Aorta (tissue), 5 donors: ENCODE measurements at places on chromosomes 3 and 15. TPM values are rescaled to one million over a fixed set of nuclear protein-coding genes. Genes with fewer than 3 reads are reported as not detected.

- no peak for DNase-seq
These were observed 15.8 kb upstream of the ALDH1A3 start for GRCh38 chr15:100863796-100864267.

GRCh38 chr3:42751609-42752008, 21.4 kb downstream of the CCDC13 start:
- DNase-seq = no peak

GRCh38 chr3:12768579-12769527, 9.8 kb upstream of the TMEM40 start:
- DNase-seq = no peak

- DNase-seq = no peak
These were observed 466.4 kb downstream of the DIPK2A start for GRCh38 chr3:144437989-144438388.

DNA sequence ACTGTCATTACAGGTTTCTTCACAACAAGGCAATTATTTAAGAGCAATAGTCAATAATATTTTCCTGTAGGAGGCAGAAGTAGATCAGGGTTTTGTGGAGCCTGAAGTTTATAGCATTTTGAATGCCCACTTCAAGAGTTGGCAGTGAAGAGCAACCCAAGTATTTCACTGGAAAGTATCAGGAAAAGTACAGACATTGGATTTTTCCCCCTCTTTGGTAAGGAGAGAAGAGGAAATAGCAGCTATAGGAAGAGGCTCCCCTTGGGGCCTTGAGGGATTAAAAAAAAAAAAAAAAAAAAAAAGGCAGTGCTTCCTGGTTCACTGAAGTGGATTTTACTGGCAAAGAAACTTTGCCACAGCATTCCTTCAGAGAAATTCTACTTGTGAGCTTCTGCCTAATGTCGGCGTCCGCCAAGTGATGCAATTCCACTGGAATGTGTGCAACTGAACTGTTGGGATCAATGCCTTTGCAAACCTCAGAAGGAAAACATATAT, 5.7 kb upstream of the CNTN6 start:
- peak; percentile 65 for DNase-seq

SLC28A2 gene
- not detected for total RNA-seq

ALDH1A3 gene
- 7.0 TPM for total RNA-seq
